Mucosa of descending colon (tissue), 3 donors: ENCODE measurements at places on chromosomes 3 and 15. TPM values are rescaled to one million over a fixed set of nuclear protein-coding genes. Genes with fewer than 3 reads are reported as not detected.

- DNase-seq, result no peak
Observed at GRCh38 chr3:190101320-190102011, 19.2 kb downstream of the P3H2 start.

DNA sequence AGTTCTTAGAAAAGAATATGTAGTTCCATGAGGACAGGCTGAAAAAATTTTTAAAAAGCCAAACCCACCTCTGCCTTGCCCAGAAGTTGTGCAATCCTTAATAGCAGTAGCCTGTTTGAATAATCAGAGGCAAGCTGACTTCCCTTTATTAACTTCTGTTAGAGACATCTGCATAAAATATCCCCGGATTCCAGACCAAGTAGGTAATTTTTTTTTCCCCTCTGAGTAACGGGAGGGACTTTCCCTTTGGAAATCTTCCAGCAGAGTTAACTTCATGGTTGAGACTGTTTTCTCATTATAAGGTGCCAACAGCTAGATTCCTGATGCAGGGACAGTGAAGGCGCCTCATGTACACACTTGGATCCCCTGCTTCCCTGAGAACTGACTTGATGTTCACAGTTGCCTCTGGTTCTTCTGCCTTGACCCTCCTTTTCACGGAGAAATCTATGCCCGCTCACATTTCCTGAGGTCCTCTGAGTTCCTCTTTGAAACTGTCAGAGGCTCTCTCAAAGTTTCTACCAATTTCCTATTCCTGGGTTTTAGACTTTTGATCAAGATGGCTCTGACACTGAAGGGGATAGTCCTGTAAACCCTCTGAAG is 227.6 kb upstream of the BHLHE40 start:
- DNase-seq, result no peak

- DNase-seq, result no peak
Observed at GRCh38 chr3:9649791-9650521, 651 bp downstream of the MTMR14 start.

DNA sequence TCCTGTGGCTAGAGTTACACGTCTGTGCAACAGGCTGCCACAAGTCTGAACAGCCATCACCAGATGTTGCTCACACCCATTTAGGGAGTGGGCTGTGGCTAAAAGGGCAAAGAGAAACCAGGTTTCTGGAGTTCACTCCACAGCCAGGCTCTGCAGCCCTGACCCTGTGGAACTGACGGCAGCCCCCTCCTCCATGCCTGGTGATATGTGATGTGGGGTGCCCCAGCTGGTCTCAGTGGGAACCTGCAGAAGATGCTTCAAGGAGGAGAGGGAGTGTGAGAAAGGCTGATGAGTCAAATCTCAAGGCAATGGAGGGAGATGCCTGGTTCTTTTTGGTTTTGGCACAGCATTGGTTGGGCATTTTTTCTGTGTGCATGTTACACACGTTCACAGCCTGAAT is 130.6 kb downstream of the TPRA1 start:
- DNase-seq, result no peak

- DNase-seq, result no peak
Observed at GRCh38 chr3:152444029-152444641, 175.4 kb downstream of the MBNL1 start.

- DNase-seq, result no peak
Observed at GRCh38 chr3:31927811-31928210, 53.3 kb downstream of the OSBPL10 start.

DNA sequence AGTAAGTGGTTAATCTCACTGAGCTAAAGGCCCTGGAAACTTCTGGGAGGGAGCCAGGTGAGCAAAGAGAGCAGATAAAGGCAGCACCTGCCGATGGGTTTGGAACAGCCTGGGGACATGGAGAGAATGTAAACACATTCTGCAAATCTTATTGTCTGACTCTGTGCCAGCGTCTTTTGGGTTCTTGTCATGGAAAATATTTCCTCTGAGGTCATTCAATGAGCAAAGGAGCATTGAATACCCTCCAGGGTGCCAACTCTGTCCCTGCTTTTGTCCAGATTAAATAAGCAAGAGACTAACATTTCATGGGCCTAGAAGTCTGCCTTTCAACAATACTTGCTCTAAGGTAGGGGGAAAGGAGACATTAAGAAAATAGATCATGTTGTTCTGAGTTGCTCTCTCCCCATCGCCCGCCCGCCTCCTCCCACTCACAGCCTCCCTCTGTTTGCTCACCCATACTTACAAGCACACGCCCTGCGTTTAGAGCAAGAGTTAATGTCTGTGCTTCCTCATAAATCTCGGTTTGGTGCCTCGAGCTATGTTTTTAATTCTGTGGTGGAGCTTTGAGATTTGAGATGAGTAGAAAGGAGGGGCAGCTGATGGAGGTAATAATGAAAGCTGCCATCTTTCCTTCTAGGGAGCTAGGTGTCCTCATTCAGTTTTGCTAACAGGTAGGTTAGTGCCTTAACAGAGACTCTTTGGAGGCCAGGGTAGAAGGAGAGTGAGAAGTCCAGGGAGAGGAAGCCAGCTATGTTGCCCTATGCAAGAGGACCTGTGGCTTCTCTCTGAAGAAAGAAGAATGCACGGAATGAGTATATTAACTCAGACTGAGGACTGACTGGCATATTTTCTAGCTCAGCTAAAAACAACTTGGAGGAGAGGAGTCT is 132.9 kb downstream of the TPRG1 start:
- peak; percentile 84 for DNase-seq

DNA sequence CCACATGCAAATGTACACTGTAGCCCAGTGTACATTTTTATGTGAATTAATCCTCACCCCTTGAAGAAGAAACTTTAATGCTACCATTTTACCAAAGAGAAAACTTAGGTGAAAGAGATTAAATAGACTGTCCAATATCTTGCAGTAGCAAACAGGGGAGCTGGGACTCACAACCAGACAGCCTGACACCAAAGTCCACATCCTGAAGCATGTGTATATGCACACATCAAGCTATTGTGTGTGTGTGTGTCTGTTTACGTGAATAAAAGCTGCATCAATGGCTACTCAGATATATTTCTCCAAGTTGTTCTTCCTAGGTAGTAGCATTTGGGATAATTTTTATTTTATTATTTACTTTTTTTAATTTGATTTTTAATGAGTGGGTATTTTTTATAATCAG is 6.7 kb downstream of the ANO10 start:
- no peak for DNase-seq

DNA sequence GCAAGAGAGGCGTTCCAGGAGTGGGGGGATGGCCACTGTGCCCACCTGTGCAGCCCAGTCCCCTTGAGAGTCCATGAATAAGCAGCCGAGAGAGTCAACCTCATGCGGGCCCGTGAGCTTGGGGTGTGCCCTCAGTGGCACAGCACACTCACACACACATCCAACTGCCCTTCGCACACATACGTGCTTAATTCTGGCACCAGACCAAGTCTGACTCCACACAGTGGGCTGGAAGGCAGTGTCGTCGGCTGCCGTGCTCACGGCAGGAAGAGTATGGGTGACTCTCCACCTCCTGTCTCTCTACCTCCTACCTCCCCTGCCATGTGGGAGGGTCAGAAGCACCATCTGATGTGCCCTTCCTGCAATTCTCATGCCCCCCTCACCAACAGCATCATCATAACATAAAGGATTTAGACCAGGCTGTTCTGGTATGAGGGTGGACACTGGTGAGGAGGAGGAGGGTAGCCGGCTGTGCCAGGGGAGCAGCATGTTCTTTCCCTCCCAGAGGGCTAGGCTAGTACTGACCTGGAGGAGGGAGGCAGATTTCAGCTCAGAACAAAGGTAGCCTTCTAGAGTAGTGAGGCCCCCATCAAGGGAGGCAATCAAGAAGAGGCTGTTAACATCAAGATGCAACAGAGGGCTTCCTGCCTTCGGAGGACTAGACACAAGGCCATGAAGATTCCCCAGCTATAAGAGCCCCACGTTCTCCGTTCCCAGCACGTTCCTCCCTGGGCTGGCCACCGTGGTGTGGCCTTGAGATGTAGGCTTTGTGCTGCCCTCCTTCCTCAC is 5.3 kb upstream of the STRA6 start:
- DNase-seq, result no peak

GRCh38 chr3:47580481-47580880 is 1.8 kb upstream of the CSPG5 start:
- DNase-seq, result no peak

GRCh38 chr3:52047295-52047960 is 8.9 kb downstream of the DUSP7 start:
- DNase-seq, result no peak

DNA sequence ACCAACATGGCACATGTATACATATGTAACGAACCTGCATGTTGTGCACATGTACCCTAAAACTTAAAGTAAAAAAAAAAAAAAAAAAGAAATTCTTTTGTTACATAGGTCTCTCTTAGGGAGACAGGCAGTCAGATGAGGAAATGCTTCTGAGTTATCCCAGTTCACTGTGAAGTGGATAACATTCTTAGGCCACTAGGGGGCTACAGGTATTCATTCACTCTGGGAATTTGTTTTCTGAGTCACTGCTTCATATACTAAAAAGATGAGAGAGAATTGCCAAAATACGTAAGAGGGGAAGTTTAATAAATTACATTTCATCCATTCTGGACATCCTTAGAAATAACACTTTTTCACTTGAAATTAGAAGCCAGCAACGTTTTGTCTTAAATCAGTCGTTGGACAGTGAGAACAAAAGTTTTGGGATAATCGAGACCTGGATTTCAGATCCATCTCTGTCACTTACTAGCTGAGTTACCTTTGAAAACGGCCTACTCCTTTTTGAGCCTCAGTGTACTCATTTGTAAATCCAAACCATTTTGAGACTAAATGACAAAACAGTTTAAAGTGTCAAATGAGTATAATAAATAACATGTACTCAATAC is 738.4 kb upstream of the ALCAM start:
- no peak for DNase-seq

GRCh38 chr3:167611718-167612117 is 42.0 kb downstream of the WDR49 start:
- no peak for DNase-seq

- DNase-seq, result no peak
Observed at GRCh38 chr15:27690290-27690689, 408.8 kb downstream of the OCA2 start.

GRCh38 chr3:49165771-49166751 is at the start of gene CCDC71:
Gene CCDC71 (minus strand): TSS chr3:49166331. CDS start chr3:49164208, 2,123 bp downstream.
- DNase-seq, result peak; percentile 79

DNA sequence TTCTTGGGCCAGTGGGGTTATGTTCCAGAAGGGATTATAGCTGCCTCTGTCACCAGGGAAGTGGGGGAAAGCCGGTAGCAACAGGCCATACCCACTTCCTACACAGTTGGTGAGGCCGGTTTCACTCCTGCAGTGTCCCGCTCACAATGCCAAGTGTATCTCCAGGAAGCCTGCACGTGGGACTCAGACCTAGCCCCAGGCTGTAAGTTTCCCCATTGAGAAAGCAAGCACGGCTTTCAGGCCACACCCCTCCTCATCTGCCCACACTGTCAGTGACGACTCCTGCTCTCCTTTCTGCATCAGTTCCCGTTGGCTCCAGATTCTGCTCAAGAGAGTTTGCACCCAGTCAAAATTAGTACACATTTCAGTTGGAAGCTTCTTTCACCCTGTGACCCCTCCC is 51.6 kb upstream of the CPOX start:
- DNase-seq, result no peak

The PLSCR5 gene
- not detected for total RNA-seq

The MEIS2 gene
- 3.8 TPM for total RNA-seq

The GRK7 gene
- total RNA-seq, result not detected

The IL17RD gene
- 14.8 TPM for total RNA-seq

The ANKRD34C gene
- total RNA-seq, result 0.06 TPM

The IGSF11 gene
- total RNA-seq, result not detected

The CPLX3 gene
- not detected for total RNA-seq

The CD96 gene
- 4.1 TPM for total RNA-seq

The ADAMTS17 gene
- total RNA-seq, result 5.2 TPM

The C3orf80 gene
- 1.5 TPM for total RNA-seq
